ENCODE measurements at places on chromosomes 13 and 19.
A peak's percentile ranks its signal among the peaks of the same experiment; 100 is the strongest.

DNA sequence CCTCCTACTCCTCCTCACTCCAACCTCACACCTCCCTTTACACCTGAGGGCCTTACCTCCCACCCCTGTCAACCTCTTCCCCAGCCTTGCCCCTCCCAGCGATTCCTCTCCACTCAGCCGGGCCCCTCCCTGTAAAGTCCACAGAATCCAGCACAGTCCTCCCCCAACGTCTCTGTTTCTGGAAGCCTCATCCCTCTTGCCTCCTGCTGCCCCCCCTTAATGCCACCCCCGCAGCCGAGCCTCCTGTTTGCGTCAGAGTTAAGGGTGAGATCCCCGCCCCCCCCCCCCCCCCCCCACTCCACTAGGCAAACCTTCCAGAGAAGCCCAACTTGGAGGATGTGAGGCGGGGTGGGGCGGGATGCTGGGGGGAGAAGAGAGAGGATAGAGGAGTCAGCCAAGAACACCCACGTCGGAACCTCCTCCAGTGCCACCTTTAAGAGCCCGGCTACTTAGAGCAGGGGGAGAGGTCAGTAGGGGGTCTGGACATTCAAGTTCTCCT lies 2.1 kb downstream of the UNC13A start:
- DNase-seq: no peak

DNA sequence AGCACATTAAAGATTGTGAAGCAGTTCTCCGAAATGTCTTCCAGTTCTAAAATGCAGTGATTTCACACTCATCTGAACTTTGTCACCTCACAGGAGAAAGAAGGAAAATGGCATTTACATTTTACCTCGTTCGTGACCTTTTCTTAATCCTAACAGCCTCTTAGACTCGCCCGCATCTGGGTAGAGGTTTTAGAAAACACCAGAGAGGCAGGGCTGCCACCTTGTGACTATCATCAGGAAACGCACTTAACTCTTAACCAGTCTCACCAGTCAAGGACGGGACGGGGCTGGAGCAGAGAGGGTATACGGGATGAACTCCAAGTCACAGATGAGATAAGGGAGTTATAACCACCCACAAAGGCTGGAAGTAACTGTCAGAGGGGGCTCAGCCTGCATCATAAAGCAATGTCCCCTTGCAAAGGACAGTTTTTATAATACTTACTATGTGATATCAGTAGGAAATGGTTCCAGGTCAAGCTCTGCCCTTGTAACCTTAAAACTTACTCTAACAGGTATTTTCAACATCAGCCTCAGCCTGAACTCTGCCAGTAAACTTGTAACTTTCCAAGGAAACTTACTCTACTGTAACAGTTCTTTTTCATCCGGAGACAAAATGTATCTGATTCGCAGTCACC lies 8.6 kb upstream of the CEACAM6 start:
- DNase-seq: peak; percentile 52

GRCh38 chr13:113029487-113030258 lies 60.7 kb downstream of the MCF2L start:
- DNase-seq: peak; percentile 45

- no peak for DNase-seq
Measured at GRCh38 chr13:39149896-39150295, 111.6 kb downstream of the NHLRC3 start.

DNA sequence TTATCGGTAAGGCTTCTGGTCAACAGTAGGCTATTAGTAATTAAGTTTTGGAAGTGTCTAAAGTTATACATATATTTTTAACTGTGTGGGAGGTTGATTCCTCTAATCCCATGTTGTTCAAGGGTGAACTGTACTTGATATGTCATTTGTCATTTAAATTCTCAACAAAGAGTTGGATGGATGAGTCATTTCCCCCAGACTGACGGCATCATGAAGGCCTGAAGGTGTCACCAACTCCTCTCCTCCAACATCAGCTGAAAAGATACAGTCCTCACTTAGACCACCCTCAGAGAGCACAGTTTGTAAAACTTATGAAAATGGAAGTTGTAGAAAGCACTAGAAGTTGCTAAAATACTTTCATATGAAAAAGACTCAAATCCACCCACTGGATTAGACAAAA lies 48.8 kb downstream of the DCLK1 start:
- no peak for DNase-seq

DNA sequence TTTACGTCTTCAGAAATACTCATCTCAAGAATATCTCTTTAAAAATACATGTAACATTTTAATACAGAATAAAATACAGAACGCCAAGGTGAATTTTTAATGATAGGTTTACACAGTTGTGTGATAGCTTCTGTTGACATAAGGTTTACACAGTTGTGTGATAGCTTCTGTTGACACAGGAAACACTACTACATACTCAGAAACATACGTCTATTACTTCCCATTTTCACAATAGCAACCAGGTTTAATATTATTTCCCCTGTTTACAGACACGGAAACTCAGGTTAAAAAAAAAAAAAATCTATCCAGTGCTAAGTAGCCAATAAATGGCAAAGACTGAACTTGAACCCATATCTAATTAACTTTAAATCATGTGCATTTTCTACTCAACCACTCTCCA lies 571.2 kb downstream of the LIG4 start:
- DNase-seq: no peak

DNA sequence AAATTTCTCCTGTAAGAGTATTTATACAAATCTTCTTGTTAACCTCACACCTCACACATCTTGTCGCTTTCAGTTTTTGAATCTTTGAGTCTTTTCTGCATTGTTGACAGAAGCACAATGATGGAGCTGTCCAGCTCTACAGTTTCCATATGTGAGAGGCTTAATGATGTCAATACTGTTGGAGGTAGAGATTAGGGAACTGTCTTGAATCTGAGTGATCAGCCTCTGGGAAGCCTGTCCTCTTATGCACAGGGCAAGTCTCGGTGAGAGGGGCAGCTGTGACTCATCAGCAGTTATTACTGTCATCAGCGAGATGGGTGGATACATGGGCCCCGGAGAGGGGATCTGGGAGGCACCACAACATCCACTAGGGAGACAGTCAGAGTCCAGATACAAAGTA lies 4.6 kb upstream of the ITGBL1 start:
- DNase-seq: no peak

- peak; percentile 72 for DNase-seq
Measured at GRCh38 chr19:10111405-10111811, at the start of gene P2RY11. Gene P2RY11 (plus strand): TSS chr19:10111693. CDS start chr19:10111722, 29 bp downstream.

DNA sequence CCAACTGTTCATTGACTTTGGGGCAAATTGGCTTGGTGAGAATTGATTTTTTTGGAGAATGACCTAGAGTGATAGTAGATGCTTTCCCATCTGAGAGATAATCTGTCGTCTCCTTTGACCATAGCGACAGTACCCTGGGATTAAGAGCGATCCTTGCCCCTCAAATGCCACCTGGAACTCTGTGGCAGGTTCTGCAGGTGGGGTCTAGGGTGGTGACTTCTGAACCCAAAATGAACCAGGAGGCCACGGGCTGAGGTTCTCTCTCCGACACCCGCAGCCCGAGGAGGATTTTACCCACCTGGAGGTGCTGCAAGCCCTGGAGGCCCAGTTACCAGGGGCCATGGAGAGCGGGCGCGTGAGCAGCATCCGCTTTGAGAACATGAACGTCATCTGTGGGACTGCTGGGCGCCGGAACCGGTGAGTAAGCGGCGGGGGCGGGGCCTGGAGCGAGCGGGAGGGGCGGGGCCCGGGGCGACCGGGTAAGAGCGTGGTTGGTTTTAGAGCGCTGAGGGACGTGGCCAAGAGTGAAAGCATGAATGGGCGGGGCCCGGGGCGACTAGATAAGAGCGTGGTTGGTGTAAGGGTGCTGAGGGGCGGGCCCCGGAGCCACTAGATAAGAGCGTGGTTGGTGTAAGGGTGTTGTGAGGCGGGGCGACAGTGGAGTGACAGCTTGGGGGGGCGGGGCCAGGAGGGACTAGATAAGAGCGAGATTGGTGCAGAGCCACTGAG lies 8.6 kb downstream of the C19orf81 start:
- peak; percentile 94 for DNase-seq

- DNase-seq: no peak
Measured at GRCh38 chr13:28744091-28744536, 25.3 kb upstream of the SLC46A3 start.

DNA sequence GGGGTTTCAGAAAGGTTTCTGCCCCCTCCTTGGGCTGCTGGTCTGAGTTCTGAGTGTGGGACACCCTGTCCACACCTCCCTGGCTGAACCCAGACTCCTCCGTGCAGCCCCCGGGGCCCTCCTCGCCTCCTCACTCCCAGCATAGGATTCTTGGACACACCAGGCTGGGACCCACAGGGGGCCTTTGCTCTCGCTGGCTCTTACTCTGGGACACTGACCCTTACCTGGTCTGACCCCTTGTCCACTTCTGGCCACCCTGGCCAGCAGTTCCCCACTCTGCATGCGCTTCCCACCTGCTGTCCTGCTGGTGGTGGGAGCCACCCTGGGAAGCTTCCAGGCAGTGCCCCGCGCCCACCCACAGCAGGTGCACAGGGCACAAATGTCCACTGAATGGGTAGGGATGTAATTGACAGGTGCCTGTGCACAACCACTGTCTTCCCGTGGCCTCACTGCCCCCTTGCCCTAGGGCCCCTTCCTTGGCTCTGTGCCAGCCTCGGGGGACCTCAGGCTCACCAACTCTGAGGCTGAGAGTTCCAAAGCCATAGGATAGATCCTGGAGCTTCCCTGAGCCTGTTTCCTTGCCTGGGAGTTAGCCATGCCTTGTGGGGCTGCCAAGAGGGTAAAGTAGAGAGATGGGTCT lies 7.0 kb upstream of the SLC25A42 start:
- DNase-seq: no peak

DNA sequence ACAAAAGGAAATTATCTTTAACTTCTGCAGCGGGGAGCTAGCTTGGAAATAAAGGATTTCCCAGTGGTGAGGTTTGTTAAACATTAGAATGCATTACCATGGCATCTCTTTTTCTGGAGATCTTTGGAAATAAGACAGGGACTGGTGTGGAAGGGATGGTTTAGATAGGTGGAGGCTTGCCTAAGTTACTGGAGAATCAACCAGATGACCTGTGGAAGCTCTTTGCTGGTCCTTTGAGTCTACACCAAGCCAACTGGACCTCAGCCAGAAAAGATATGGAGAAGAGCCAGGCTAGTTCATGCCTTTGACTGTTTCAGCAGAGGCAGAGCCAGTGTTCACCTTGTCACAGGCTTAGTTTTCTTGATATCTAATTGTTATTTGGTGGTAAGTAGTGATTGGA lies 134.7 kb downstream of the KCNRG start:
- no peak for DNase-seq

- DNase-seq: no peak
Measured at GRCh38 chr13:51475727-51476501, 23.1 kb upstream of the INTS6 start.

GRCh38 chr19:39413272-39413910 lies 922 bp downstream of the PLEKHG2 start:
- DNase-seq: no peak

DNA sequence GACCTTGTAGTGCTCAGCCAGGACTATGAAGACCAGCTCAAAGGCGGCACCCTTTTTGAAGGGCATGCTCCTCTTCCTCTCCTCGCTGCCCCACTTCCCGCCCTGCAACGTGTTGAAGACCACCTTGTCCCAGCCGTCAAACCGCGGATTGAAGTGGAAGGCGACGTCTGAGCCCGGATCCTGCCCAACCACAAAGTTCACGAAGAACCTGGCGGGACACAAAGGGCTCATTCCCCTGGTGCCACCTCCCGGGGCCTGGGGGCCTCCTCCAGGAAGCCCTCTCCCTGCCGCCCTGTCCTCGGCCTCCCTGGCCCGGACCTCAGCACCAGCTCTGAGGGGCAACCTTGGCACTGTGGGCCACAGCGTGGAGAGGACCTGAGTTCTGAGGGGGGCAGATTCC lies 4.0 kb downstream of the LGALS4 start:
- DNase-seq: no peak

DNA sequence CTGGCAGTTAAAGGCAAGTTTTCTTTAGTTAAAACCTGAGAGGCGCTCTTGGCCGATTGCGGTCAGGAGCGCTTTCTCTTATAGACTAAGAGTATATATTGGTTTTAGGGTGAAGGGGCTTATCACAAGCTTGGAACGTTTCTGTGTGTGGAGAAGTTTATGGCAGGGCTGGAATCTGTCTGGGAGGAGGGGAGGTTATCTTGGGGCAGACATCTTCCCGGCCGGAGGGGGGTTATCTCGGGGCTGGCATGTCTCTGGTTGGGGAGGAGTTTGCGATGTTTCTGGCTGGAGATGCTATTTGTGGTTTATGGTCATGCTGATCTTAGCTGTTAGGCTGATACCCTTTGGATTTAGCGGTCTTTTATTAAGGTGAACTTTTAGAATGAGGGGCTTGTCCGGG lies 18.3 kb downstream of the KDM4B start:
- DNase-seq: no peak

GRCh38 chr19:15538774-15539173 lies 30.4 kb downstream of the CYP4F22 start:
- DNase-seq: no peak

DNA sequence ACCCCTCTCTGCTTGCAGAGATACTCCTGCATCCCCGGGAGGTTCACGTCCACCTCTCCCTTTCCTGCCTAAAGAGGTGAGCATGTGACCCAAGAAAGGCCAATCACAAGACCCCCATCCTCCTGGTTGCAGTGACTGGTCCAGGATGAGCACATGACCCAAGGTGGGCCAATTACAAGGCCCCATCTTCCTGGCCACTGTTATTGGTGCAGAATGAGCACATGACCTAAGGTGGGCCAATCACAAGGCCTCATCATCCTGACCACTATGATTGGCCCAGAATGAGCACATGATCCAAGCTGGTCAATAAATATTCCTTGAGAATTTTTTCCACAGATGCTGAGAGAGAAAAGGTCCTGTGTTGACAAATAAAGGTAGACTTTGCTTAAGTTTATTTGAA lies 350.7 kb downstream of the EFNB2 start:
- DNase-seq: no peak

GRCh38 chr13:26343816-26344215 lies 89.9 kb downstream of the CDK8 start:
- DNase-seq: no peak

DNA sequence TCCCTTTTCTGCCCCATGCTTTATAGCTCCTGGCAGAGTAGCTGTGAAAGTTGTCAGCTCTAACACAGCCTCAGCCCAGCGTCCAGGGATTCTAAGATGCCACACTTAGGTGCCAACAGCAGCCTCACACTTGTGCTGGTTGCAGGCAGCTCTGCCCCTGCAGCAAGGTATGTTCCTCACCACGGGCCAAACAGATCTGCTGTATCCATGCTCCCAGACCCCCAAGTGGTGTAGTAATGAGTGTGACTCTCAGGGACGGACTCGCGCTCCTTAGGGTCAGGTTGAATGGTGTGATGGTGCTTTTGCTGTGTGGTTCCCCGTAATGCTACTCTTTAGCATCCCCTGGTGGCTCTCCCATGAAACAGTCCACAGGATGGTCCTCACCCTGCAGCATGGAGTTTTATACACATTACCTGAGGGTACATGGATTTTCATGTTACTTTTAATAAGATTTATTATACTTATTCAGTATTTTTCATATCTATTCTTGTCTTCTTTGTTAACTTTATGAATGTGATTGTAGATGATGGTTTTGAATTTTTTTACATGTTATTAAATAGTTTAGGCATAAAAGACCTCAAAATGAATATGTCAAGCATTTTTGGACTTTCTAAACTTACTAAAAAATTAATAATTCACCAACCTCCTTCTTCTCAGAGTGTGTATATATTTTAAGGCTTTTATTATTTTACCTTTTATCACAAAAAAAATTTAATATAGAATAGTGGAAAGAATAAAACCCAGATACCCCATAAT lies 232.5 kb downstream of the SLC7A1 start:
- DNase-seq: peak; percentile 62

GRCh38 chr13:29922896-29923295 lies 72.5 kb upstream of the UBL3 start:
- DNase-seq: peak; percentile 37

- DNase-seq: no peak
Measured at GRCh38 chr19:3459965-3460582, 20.3 kb downstream of the SMIM24 start.

- DNase-seq: no peak
Measured at GRCh38 chr13:79937771-79938216, 403.1 kb downstream of the SPRY2 start.

Measured in activated CD4-positive, alpha-beta T cell treated with anti-CD3 and anti-CD28 coated beads, Interleukin-2, amount 50 U/mL, for 16 hours (primary cell).